ENCODE measurements at places on chromosomes 1 and 21.
A peak's percentile ranks its signal among the peaks of the same experiment; 100 is the strongest.

DNA sequence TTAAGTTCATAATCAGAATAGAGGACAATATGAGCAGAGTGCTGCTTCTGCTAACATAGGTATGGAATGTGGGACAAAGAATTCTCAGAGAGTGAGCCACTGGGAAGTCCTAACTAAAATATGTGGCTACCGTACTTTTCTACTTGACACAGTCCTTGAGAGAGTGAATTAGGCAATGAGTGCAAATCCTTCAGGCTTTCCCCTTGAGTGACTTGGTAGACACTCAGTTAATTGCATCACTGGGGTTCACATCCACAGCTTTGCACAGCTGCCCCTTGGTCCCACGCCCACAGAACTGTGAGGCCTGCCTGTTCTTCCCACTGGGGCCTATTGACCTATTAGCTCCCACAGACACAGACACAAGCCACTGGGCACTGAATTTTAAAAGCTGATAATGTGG, 40.5 kb upstream of the PAXBP1 start:
- no peak for DNase-seq

GRCh38 chr1:204136814-204137213, 15.0 kb downstream of the ETNK2 start:
- DNase-seq, result no peak

DNA sequence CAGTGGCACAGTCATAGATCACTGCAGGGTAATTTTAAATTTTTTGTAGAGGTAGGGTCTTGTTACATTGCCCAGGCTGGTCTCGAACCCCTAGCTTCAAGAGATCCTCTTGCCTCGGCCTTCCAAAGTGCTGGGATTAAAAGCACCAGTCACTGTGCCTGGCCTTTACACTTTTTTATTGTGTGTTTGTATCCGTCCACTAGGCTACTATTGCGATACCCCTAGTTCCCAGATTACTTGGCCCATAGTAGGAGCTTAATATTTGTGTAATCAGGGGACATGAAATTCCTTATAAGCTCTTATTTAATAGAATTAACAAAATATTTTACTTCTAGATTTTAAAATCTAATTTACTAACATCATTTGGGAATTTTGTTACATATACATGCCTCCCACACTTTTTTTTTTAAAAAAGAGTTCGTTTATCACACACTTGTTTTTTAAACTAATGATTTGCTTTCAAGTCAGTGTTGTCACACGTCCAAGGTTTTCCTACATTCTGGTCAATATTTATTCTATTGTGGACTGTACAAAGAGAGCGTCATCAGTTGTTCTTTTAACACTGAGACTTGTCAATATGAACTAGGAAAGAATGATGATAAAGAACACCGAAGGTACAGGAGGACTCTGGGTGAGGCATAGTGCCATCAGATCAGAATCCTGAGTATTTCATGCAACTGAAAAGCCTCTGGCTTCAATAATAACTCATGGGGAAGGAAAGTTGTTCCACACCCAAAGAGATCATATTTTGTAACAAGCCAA, 63.7 kb downstream of the LEPR start:
- DNase-seq, result no peak

DNA sequence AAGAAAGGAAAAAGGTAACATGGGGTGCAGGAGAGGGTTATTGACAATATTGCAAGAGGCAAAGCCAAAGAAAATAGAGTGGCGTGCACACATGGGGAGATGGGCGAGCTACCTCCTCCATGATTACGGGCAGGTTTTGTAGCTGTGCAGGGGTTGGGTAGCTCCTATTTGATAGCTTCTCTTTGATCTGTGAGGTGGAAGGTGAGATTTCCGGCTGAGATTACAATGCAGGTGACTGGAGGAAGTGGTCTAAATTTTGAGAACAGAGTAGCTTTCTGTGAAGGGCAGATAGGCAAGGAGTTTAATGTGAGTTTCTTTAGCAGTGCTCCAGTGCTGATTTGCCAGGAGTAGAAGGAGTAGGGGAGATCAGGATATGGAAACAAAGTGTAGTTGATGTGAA, 263.4 kb downstream of the PLA2G4A start:
- no peak for DNase-seq

GRCh38 chr1:225847610-225848009, 34.6 kb downstream of the TMEM63A start:
- no peak for DNase-seq

DNA sequence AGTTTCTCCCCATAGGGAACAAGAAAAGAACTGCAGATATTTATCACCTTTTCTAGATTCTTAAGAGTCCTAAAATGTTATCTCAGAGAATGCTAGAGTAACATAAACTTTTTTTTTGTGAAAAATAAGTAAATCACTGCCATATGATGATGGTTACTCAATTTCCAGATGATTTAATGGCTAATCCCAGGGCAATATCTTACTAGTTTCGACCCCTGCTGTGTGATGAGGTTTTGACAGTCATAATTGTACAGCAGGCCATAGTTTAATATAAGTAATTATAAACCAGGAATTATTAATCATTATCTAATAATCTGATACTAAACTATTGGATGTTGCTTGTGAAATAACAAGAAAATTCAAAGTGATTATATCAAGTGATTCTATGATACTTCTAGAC, 210.6 kb downstream of the HLX start:
- DNase-seq, result no peak

GRCh38 chr1:246417152-246417812, 89.8 kb downstream of the SMYD3 start:
- DNase-seq, result no peak

- DNase-seq, result no peak
Measured at GRCh38 chr1:68617942-68618341, 121.1 kb upstream of the DEPDC1 start.

- DNase-seq, result peak; percentile 40
Measured at GRCh38 chr1:201648066-201648906, 109.4 kb downstream of the NAV1 start.

DNA sequence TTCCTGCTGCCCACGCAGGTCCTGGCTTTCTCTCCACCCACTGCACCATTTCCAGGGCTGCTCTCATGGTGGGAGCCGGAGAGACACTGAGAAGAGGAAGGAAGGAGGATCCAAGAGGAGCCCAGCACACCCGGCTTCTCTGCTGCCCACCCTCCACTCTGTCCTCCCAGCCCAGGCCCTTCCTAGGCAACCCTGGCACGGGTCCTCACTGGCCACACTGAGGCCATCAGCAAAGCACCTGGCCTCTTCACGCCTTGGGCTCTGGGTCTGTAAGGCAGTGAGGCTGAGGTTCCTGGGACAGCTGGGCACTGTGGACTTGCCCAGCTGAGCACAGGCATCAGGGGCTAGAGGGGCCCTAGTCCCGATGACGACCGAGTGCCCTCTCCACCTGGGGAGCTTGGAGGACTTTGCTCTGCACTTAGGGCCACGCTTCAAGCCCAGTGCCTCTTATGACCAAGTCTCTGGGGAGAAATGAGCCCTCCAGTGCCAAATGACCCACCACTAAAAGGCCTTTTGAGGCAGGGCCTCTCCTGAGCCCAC, 43.1 kb downstream of the PDE9A start:
- DNase-seq, result no peak

DNA sequence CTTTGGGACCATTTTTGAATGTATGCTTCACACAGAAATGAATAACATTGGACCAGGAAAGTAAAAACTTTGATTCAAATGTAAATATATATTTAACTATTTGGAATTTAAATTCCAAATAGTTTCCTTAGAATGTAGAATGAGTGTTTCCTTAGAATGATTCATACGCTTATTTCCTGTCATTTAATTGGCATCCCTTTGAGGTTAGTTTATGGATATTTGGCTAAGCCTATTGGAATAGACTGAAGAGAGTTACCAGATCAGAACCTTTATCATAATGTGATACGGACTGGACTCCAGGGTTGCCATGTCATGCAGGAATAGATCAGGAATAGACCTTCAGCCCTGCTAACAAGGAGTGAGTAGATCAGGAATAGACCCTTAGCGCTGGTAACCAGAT, 133.1 kb downstream of the TNNI3K start:
- no peak for DNase-seq

GRCh38 chr1:44853201-44853600, 10.1 kb upstream of the PTCH2 start:
- no peak for DNase-seq

DNA sequence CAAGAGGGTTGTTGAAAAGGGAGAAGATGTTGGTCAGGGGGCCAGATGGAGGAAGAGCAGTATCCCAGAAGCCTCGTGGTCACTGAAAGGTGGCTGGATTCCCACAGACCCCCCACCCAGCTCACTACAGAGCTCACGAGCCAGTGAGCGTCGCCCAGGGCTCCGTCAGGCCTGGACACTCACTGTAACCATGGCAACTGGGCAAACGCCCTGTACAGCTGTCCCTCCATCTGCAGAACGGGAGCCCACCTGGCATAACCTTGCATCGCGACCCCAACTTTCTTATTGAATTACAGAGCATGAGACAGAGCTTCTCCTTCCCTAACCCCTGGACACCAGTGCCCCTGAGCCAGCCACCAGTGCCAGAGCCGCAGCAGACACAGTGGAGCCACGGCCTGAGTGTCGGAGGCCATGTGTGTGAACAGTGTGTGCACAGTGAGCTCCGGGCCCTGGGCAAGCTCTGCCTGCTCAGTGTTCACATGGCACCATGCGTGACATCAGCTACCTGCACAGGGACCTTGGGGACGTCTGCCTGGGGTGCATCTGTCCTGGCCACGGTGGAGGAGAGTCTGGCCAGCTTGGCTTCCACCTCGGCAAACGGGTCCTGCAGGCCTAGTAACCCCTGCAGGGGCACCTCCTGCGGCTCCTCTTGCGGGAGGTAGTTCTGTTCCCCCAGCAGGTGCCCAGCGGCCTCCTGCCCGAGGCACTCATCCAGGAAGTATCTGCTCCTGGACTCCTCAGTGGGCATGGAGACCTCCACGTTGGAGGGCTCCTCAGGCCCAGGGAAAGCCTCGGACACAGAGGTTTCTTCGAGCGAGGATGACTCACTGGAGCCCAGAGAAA, 25.9 kb upstream of the DDOST start:
- DNase-seq, result no peak

DNA sequence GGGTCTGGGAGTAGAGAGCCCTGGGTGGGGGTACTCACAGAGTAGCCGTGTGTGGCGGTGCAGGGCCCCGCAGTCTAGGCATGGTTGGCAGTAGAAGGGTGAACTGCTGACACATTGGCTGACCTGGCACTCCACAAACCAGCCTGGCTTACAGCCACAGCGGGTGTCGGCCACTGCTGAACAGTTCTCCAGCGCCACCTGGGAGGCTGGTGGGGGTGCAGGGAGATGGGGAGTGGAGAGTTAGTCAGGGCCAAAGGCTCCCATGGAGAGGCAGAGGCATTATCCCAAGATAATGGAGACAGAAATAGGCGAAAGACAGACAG, 1.5 kb downstream of the TNFRSF25 start:
- peak; percentile 21 for DNase-seq

DNA sequence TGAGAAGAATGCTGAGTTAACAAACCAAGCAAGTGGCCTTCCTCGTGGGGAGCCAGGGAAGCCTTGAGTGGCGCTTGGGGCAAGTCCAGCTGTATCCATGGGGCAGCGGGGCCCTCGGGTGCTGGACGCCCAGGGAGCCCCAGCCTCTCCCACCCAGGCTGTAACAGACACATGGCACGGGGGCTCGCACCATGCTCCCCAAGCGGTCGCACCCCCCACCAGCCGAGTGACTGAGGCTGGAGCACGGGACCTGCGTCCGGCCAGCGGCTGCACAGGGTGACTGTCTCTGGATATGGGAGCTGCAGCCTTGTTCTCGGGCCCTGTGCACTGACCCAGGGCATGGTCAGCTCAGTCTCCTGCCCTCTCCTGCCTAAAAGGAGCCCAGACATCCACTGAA, 53.9 kb upstream of the ACTRT2 start:
- DNase-seq, result no peak

GRCh38 chr1:21245688-21246229, 44.5 kb downstream of the ECE1 start:
- no peak for DNase-seq

DNA sequence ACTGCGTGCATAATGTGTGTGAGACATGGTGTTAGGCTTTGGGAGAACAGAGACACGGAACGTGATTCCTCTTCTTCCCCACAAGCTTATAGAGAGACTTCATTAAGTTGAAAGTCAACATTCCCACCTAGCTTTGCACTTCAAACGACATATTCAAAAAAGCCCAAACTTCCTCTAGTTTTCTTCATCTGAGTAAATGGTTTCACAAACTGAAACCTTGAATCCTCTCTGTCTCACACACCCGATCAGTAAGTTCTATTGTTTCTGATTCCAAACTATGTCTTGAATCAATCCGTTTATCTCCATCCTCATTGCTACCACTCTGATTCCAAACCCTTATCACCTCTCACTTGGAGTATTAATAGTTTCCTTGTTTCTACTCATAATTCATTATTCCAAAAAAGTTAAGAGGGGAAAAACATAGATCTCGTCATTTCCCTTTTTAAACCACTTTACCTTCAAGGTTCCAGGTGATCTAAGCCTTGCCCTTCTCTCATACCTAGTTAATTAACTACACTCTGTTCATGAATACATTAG, 1.6 kb upstream of the METTL18 start:
- no peak for DNase-seq

GRCh38 chr1:248695451-248696132, 7.0 kb downstream of the OR14I1 start:
- DNase-seq, result no peak

DNA sequence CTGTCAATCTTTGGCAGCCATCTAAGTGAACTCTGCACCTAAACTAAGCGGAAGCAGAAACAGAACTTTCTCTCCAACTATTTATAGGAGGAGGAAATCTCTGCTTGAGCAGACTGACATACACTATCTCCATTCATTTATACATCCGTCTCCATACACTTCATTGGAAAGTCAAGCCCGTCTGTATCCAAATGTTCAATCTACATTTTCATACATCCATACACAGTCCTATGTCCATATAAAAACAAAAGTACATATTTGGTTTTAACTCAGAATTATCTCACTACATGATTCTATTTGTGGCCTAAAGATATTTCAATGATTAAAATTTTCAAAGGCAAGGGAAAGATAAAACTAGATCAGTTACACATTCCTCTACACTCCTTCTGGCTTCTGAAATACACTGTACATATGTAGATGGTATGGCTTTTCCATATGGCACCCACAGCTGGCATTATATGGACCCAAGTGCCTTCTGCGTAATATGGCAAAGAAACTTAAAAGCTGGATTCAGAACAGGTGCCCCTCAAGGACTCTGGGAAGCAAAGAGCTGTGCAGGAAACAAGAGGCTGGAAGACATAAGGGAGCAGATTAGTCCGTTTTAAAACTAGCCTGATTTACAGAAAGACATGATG, 35.5 kb downstream of the ILDR2 start:
- DNase-seq, result no peak

DNA sequence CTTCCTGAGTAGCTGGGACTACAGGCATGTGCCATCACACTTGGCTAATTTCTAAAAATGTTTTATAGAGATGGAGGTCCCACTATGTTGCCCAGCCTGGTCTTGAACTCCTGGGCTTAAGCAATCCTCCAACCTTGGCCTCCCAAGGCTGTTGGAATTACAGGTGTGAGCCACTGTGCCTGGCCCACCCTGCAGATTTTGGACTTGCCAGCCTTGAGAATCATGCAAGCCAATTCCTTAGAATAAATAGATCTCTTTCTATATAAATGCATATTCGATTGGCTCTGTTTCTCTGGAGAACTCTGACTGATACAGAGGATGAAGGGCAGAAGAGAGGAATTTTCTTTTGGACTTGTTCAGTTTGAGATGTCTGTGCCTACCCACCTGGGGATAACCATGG, 6.7 kb downstream of the CLDN14 start:
- no peak for DNase-seq
